ENCODE measurements at places on chromosomes 3 and 15.

DNA sequence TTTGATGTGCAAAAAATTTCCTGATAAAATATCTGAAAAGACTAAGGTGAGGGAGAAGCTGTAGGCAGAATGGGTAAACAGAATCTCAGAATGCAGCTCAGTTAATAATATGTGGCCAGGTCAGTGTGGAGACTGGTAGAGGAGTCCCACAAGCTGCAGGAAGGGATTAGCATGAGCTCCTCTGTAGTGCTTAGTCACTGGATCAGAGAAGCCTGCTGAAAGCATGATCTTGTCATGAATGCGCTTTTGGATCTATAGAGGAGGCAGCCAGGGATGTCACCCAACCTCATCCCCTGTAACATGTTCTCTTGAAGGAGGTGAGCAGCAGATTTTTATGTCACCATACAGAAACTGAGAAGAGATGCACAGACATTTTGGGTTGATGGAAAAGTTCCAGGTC lies 1035.3 kb upstream of the GBE1 start:
- DNase-seq: no peak

GRCh38 chr3:11131371-11131770 lies 22.9 kb upstream of the HRH1 start:
- DNase-seq: no peak

DNA sequence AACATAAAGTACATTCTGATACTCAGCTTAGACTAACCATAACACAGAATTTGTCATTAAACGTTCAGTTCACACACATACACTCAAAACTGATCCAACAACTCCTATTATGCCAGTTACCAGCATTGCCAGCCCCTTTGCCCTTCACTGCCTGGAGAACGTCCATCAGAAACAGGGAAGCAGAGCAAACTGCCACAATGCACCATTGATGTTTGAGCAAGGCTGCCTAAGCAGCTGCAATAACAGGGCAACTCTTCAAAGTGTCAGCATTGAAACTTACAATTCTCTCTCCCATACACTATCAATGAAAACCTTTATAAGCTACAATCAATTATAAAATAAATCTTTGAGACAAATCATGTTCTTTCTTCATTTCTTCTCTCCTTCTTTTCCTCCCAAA lies 85.1 kb downstream of the ZBTB20 start:
- no peak for DNase-seq

GRCh38 chr15:98567951-98568350 lies 80.4 kb upstream of the IGF1R start:
- DNase-seq: no peak

DNA sequence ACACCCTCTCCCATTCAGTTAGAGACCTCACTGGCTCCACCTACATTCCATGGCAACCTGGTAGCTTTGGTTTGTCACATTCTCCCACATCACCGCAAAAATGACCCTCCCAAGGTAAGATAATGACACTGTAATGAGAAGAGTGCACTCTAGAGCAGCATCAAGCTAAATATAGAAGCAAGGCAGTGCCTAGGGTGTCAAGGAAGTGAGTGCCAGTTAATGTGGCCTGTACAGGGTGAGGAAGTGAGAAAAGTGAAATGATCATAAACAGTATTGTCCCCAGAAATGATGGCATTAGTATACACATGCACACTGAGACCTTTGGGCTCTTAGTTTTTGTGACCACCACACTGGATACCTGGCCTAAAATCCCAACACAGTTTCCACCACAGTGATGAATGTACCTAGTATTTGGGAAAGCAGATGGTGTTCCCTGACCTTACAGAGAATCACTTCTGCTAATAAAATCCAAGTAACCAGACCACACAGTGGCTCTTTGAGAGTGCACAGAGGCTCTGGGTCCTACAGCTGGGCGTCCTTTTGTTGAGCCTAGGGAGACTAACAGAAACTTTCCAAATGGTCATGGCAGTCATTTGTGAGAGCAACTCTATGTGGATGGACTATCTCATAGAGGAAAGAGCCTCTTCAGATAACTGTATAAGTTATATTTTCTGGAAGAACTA lies 106.6 kb downstream of the ARPP21 start:
- DNase-seq: no peak

DNA sequence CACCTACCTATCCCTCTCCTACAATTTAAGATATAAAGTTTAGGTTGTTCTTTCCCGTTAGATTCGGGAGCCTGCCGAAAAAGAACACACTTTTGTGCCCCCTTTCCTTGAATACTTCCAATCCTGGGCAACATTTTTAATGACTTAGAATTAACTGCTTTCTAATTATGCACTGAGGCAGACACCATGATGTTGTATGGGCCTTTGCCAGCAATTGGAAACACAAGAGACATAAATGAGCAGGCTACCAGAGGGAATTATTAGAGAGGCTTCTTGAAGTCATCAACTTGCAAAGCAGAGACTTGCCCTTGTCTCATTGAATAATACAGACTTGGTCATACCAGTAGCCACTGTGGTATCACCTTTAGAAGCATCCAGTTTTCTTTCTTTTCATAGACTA lies 96.8 kb downstream of the CDIN1 start:
- no peak for DNase-seq

DNA sequence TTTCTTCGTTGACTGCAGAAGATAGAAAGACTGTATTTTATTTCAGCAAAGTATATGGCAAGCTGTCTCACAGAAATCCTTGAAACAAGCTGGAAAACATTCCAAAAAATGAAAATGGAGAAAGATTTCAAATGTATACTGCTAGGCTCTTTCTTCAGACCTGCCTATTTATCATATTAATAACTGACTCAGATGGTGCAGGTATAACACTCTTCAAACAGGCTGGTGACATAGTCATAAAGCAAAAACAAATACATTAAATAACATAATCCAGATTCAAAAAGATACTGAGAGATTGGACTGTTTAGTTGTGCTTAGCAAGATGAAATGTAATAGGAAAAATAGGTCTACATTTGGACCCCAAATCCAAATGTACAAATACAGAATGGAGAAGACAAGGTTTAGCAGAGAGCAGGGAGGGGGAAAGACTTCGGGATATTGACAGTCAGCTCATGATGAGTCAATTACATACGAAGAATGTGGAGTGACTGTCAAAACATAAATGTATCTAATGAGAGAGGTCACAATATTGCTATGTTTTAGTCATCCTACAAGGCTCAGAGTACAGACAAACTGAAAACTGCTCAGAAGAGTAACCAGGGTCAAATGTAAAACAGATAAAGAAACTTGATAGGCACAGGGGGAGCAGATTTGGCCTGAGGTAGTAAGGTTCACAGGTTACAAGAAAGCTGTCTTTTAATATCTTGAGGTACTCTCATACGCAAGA lies 88.7 kb downstream of the DMXL2 start:
- no peak for DNase-seq

DNA sequence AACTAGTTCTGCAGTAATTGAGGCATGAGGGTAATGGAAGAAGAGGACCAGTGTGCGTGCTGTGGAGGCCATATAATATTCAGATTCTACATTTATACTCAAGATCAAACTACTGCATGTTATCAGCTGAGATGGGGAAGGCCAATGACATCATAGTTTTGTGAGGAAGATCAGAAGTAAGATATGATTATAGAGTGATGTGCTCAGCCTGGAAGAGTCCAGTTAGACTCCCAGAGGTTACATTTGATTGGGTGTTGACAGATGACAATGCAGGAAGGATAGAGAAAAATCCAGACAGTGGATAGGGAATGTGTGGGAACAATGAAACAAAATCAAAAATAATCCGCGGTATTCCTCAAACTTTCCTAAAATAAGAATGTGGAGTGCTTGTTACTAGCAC lies 35.4 kb downstream of the GOLIM4 start:
- no peak for DNase-seq

DNA sequence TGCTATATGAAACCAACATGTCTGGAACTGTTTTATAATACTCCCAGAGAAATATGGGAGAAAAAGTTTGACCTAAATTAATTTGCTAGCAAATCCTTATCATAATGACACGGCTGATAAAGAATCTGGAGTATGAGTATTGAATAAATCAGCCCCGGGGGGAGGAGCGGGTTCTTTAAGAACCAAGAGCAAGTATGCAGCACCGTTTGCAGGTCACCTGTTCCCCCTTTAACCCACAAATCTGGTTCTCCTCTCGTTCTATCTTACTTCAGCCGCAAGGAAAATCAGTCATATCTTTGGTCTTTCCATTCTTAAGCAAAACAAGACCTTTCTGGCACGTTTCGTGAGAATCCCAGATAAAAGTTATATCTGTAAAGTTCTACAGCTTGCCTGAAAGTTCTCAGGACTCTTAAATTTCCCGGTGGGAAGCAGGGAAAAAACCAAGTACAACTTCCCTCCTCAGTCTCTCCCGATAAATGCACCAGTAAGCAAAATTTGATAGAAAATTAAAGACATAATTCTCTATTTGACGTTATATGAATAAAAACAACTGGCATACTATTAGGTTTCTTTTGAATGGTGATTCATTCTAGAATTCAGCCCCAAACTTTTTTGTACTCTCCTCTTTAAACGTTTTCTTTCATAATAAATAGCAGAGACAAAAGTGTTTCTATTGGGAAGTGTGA lies 348.6 kb downstream of the ZBBX start:
- no peak for DNase-seq

DNA sequence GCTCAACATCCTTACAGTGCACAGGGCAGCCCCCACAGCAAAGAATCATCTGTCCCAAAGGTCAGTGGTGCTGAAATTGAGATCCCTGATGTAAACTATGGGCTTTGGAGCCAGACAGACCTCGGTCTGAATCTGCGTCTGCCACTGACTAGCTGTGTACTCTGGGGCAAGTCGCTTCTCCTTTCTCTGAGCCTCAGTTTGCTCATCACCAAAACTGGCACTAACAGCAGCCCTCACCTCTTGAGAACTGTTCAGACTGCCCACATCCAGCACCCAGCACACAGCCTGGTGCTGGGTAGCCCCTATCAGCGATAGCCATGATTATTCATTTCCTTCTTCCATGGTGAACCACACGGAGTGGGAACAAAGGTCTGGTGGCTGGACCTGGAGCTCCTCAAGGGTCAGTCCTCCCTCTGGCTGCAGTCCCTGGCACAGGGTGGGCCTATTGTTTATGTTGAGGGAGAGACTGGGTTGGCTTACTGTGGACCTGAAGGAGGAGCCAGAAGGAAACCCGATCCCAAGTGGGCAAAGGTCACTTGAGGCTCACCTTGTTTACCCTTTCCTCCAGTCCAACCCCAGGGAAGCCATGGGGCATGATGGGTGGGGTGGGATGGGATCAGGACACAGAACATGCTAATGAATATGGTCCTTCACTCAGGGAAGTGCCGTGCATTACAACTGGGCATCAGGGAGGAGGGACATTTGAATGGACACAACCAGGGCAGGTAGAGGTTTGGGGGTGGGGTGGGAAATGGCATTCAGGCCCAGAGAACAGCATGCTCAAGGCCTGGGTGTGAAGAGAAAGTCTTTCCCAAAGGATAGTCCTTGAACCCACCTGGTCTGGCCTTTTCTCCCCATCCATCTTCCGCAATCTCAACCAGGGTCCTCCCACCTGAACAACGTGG lies 1.6 kb upstream of the PRKCD start:
- no peak for DNase-seq

GRCh38 chr15:91867581-91868026 lies 14.1 kb downstream of the SLCO3A1 start:
- no peak for DNase-seq

- no peak for DNase-seq
Measured at GRCh38 chr3:17833786-17834559, 91.5 kb upstream of the TBC1D5 start.

GRCh38 chr15:52016316-52016715 lies 2.7 kb upstream of the MAPK6 start:
- DNase-seq: no peak

- DNase-seq: no peak
Measured at GRCh38 chr3:53672981-53673380, 173.2 kb downstream of the CHDH start.

DNA sequence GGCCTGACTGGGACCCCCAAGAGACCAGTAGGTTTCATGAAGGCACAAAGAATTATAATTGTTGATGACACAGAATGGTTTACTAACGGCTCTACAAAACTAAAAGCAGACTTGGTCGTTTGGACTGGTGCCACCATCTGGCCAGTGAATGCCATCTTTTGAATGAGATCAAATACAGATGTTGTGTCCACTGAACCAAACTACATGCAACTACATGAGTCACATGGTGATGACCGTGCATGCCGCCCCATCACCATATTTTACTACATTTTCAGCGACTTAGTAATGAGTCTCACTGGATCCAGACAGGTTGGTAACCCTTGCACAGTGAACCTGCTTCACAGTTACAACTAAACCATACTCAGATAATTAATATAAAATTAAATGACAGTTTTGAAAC lies 803.3 kb downstream of the DIPK2A start:
- DNase-seq: no peak

- DNase-seq: no peak
Measured at GRCh38 chr3:128376516-128376915, 90.2 kb downstream of the DNAJB8 start.

DNA sequence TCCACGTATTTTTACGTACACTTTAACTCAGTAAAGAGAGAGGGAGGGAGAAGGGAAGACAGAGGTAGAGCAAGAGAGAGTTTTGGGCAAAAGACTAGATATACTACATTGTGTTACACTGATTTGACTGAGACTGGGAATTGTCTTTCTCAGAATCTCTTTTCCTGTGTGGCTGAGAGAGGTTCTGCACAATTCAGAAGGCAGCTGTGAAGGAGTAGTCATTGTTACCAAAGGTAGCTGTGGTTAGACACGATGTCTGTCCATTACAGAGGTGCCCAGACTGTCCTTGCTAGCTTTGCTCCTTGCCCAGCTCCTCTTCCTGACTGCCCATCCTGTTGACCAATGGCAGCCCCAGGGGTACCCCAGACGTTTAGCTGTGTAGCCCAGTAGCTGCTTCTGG lies 577.5 kb upstream of the CBLB start:
- DNase-seq: no peak

GRCh38 chr15:48392356-48392755 lies 61.1 kb downstream of the DUT start:
- no peak for DNase-seq

DNA sequence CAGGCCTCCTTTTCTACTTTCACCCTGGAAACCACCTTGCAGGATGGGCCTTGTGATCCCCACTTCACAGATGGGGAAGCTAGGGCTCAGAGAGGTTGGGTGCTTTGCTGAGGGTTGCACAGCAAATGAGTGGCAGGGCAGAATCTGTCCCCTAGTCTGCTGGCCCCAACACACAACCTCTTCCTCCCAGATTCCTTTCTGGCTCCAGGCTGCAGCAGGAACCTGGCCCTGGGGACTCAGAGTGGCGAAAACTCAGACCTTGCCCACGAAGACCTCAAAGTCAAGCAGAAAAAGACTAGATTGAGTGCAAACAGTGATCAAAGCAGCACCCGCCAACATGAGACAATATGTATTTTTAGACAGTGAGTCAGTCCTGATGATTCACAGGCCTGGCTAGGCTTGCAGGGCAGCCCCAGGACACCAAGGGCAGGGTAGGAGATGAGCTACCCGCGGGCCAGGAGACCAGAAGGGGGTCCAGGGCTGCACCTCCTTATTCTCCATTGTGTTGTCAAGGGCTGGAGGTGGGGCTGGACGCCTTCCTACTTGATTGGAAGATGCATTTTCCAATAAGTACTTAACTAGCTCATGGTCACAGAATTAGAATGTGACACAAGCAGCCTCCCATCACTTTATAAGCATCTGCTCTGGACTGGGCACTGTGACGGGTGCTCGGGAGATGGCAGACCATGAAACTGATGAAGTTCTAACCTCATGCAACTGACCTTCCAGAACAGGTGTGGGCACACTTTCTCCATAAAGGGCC lies 23.9 kb downstream of the GOLGA6L2 start:
- DNase-seq: no peak

Measured in stimulated activated CD8-positive, alpha-beta memory T cell treated with anti-CD3 and anti-CD28 coated beads, Interleukin-7, amount 100 ng/mL, for 24 hours (primary cell).